Caudate nucleus (tissue), 63 donors: ENCODE measurements at places on chromosomes 7 and 10.

- no peak for DNase-seq
Observed at GRCh38 chr7:143391462-143392404, 10.6 kb downstream of the ZYX start.

GRCh38 chr10:66521506-66521905 lies 404.3 kb upstream of the LRRTM3 start:
- DNase-seq = no peak

DNA sequence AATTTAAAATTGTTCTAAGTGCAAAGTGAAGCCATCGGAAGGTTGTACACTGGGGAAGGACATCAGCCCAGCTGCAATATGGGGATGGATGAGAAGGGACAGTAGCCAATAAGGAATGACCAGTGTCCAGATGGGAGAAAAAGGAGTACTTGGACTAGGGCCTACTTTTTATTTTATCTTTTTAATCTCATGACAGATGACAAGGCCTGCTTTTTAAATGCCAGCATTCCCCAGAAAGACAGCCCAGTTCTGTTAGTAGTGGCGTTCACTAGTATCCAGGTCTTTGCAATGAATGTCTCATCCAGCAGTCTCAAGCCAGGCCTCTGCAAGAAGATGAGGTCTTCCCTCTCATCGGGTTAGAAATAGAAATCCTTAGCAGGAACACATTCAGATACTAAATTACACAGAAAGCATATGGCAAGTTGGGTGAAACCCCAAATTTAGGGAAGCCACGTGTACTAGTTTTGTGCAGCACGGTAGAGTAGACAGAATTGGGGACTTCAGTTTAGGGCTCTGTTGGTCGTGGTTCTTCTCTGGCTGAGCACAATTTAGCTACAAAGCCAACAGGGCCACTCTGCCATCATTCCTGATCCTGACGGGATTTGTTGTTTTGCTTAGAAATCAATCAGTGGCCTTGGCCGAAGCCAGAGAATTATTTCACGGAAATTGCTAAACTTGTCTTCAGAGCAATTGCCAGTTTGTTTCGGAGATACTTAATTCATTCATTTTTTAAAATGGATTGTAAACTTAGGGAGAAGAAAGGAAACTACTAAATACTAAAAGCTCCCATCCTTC lies 227.8 kb downstream of the ARHGAP21 start:
- no peak for DNase-seq

DNA sequence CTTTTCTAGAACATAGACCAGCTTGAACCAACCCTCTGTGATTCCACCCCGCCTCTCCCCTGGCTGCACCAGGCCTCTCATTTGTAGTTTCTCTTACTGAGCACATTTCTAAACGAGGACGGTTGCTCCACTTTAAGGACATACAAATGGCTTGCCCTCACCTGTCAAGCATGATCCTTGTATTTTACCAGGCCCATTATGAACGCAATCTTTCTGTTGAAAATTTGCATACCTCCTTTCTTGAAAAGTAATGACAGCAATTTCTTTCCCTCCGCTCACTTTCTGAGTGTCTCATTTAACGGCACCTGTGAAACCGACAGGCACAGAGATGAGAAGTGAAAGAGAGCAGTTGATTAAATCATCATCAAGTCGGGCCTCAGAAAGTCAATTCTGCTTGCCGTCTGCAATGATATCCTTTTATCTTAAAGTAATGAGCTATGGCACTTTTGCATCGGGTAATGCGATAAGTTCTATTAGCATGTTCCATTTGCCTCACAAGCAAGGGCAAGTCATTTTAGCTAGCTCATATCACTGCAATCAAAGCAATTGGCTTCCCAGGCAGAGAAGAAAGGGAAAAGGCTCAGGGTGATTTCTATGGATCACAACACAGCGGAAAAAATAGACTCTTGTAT lies 705.6 kb upstream of the GALNT17 start:
- no peak for DNase-seq

DNA sequence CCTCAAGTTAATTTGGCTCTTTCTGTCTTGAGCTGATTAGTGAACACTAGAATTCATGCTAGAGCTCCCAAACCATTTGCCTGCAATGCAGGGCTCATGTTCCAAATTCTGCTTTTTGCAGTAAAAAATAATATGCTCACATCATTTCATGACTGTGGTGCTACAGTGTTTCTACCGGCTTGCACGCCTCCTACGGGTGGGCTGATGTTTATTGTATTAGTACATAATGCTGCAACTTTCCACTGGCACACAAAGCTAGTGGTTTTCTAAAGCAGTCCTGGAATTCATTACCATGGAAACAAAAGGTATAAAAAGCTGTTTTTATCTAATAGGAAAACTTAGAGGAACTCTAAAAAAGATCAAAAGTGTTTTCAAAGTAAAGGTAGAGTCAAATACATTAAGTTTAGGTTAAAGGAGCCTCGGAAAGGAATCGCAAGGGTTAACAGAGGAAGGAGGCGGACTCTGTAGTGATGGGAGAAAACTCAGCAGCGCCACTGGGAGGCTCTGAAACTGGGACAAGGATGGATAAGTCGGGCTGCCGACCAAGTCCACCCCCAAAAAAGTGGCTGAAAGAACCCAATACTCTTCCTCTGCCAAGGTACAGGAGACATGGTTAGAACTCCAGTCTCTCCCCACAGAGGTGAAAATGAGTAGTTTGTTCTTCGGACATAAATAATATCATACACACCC lies 25.9 kb downstream of the GRM8 start:
- no peak for DNase-seq

- no peak for DNase-seq
Observed at GRCh38 chr7:18538554-18539250, 43.2 kb downstream of the HDAC9 start.

- DNase-seq = peak; percentile 4
Observed at GRCh38 chr7:66013938-66014337, 31.9 kb upstream of the GUSB start.

DNA sequence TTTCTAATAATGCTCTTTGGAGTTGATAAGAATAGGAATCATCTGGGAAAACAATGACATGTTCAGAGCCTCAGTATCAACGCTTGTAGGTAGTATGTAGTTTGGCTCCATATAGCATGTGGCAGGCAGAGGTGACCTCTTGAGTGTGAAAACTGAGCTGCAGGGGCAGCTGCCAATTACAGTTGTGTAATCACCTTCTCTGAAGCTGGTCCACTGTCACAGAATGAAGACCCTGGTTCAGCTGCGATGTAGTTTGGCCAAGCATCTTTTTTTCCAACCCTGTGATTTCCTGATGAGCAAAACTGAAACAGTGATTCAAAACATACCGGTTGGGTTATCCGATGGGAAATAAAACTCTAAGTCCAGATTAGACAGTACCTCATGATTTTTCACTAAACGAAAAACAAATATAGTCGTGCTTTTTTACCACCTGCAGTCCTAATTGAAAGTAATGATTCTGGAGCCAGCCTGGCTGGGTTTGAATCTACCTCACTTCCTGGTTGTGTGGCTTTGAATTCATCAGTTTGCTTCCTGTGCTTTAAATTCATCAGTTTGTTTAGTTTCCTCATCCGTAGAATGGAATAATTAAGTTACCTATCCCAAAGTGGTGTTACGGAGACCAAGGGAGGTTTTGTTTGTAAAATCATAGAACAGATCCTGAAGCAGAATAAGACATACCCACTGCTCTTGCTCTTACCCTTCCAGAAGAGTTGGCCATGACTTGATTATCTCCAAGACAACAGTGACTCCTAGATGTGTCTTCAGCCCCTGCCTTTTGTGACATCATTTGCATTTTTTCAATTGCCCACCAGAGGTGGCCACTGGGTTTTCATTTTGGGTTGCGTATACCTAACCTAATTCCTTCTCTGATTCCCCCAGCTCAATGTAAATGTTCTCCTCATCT lies 87.4 kb downstream of the CELF2 start:
- no peak for DNase-seq

DNA sequence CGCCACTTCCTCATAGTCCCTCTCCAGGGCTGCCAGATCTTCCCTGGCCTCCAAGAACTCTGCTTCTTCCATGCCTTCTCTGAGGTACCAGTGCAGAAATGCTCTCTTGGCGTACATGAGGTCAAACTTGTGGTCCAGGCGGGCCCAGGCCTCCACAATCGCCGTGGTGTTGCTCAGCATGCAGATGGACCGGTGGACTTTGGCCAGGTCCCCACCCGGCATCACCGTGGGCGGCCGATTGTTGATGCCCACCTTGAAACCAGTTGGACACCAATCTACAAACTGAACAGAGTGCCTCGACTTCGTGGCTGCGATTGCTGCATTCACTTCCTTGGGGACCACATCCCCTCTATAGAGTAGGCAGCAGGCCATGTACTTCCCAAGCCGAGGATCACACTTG lies 11.1 kb downstream of the TUBAL3 start:
- DNase-seq = no peak

DNA sequence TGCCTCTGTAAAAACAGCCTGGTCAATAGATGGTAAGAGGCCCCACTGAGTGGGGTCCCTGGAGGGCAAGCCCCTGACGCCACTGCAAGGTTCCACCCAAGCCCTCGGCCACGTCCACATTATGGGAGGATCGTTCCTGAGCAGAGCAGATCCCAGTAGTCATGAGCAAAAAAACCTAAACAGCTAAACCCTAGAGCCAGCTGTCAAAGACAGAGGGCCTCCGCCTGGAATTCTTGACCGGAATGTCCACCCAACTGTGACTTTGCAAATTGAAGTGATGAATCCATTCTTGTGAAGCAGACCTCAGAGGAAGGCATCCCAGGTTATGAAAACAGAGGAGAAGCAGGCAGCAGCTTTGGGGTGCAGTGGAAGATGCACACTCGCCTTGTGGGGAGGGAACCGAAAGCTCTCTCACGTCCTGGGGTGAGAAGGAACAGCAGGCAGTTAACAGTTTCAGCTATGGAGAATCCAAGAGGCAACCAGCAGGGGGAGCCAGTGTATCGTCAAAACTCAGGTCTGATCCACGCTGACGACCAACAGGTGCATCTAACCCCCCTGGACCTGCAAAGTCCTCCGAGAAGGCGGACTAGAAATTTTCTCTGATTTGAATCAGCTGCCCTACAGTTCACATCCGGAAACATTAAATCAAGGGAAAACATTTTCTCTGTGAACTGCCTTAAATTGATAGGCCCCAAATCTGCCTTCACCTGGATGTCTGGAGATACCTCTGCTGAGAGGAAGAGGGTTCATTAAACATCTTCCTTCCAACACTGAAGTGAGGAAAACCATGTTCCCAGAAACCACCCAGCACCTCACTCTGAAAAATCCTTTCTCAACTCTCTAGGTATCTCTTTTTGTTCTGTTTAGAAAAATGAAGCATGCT lies 139.1 kb upstream of the PFKP start:
- peak; percentile 36 for DNase-seq

DNA sequence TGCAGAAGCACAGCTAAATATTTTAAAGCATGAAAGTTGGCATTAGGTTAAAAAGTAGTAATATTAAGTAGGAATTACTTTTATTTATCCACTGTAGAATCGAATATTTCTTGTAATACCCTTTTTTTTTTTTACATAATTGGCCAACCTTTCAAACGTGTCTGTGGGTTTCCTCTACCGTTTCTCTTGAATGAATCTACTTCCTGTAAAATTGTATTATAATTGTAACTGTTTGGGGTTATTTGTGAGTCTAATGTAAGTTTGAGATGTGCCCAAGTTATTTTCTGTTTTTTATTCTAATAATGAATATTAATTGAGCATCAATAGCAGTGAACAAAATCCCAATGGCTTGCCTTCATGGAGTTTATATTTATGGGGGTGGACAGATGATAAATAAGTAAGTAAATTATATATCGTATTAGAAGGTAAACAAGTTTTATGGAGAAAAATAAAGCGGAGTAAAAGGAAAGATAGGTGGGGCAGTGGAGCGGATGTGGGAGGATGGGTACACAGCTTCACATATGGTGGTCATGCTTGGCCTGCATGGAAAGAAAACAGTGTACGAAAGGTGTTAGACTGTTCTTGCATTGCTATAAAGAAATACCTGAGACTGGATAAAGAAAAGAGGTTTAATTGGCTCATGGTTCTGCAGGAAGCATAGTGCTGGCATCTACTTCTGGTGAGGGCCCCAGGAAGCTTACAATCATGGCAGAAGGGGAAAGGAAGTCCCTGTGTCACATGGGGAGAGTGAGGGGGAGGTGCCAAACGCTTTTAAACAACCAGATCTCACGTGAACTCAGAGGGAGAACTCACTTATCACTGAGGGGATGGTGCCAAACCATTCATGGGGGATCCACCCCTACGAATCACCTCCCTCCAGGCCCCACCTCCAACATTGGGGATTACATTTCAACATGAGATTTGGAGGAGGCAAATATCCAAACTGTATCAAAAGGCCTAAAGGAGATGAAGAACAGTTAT lies 5.4 kb downstream of the TSPAN13 start:
- no peak for DNase-seq

DNA sequence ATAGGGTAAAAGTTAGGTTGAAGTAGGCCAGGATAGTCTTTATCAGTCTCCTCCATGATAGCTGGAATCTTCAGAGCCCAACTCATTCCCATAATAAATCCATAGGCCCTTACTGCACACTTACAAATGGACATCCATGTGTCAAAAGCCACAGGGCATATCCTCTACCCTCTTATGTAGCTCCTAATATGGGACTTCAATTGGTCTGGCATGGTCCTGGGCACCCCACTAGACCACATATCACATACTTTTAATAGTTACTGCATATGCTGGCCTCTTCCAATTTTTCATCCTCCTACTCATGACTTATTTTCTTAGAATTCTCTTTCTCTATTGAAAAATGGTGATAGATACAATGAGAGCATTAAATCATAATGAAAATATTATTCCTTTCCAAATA lies 169.3 kb downstream of the MAGI2 start:
- DNase-seq = no peak

GRCh38 chr10:23322082-23322481 lies 22.5 kb downstream of the C10orf67 start:
- DNase-seq = no peak
